DMS79 (cell line): ENCODE measurements at places on chromosomes 4 and X.

DNA sequence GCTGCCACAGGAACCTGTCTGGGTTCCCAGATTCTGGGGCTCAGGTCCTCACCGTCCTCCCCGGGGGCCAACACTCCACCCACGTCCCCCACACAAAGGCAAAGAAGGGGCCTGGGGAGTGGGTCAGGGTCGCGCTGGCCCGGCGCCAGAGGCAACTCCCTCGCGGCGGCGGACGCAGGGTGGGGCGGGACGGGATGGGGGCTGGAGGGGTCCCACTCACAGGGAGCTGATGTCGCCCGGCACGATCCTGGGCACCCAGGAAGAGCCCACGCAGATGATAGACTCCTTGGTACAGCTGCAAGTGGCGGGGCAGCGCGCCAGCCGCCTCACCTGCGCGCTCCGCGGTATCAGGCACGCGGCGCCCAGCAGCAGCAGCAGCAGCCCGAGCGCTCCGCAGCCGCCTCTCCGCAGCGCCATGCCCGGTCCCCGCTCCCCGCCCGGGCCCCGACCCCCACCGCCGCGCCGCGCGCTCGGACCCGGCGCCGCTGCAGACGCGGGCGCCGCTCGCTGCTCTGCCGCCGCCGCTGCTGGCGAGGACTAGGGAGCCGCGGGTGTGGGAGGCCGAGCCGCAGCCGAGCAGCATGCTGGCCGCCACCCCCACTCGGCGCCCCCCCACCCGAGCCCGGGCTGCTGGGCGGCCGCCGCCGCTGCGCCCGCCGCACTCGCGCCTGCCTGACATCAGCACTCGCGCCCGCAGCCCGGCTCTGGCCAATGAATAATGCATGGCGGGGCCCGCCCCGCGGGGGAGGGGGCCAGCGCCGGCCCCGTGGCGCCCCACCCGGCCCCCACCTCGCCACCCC lies at the start of gene LGI2:
LGI2 (minus strand) TSS at position 670 of the 800 bp plus-strand sequence; CDS start at position 417, 253 bp downstream.
- DNase-seq, result no peak

DNA sequence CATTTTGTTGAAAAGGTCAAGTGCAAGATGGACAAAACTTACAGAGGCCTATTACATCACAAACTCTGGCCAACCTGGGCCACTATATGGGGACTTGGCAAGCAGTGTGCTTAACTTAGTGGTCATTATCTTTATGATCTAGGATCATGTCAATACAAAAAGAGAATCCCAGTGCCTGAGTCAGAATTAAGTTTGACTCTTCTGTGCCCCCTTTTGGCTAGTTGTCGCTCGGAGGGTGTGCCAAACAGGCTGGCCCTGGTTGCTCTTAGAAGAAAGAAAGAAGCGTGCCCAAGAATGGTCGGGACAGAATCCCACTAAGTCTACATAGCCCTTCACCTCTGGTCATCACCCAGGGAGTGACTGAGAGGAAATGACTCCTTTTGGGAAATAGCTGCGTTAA lies 100.1 kb downstream of the EIF4E start:
- no peak for DNase-seq

GRCh38 chr4:7754565-7755262 lies 184.9 kb downstream of the AFAP1 start:
- no peak for DNase-seq

GRCh38 chrX:111854556-111855490 lies 21.2 kb upstream of the TRPC5OS start:
- no peak for DNase-seq

- DNase-seq, result no peak
Measured at GRCh38 chr4:140256335-140256734, 102.4 kb upstream of the MAML3 start.

DNA sequence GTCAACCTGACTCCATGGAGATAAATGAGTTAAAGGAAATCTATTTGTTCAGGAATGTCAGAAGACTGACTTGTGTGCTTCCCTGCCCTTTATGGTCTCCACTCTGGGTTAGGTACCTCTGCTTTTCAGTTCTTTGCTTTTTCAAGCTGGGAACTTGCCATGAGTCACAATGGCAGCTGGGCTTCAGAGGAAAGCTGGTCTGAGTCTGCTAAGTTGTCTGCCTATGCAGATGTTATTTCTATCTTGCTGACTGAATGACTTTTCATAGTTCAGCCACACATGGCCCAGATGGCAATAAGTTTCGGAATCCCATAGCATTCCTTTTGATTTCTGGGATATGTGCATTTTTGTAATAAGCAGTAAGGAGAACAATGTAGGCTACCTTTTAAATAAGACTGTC lies 337.9 kb upstream of the FGF13 start:
- DNase-seq, result no peak

- DNase-seq, result no peak
Measured at GRCh38 chr4:384311-385010, 46.8 kb downstream of the ZNF141 start.

DNA sequence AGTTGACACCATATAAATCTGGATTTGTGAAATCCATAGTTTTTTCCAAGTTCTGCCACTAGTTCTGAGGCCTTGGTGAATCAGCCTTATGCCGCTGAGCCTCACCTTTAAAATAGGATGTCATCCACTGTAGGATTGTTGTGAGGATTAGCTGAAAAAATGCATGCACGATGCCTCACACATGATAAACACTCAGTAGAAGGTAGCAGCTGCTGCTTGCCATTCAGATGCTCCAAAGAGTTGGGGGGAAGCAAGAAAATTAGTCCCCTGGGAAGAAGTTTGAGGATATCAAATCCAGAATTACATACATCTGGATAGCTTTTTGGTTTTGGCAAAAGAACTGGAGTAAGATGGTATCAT lies 7.4 kb downstream of the MMAA start:
- DNase-seq, result no peak

- no peak for DNase-seq
Measured at GRCh38 chr4:189302719-189303118, 638.0 kb upstream of the FRG1 start.
